ENCODE measurements at places on chromosomes 4 and X.

DNA sequence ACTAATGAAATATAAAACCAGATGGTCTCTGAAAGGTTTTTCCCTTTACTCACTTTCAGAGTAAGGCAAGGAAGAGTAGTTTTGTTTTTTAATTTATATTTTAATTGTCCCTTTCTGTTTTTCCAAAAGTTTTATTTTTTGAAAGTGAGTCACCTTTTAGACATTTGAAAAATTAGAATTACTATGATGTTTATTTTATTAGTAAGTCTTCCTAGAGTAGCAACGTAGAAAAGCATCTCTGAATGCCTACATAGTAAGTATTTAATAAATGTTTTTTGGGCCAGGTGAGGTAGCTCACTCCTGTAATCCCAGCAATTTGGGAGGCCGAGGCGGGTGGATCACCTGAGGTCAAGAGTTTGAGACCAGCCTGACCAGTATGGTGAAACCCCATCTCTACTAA is 51.1 kb downstream of the TET2 start:
- no peak for DNase-seq

DNA sequence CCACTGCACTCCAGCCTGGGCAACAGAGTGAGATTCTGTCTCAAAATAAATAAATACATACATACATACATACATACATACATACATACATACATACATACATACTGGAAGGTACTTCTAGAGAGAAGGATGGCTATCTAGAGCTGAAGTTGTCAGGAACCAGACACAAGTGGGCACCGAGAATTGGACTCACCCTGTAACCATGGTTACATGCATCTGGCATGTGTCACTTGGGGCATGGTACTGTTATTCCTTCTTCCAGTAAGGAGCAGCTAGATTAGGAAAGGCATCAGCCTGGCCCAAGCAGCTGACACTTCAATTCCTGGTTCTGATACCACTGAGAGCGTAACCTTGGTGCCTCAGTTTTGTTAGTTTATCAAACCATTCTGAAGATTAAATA is 127.1 kb downstream of the SH3KBP1 start:
- no peak for DNase-seq

DNA sequence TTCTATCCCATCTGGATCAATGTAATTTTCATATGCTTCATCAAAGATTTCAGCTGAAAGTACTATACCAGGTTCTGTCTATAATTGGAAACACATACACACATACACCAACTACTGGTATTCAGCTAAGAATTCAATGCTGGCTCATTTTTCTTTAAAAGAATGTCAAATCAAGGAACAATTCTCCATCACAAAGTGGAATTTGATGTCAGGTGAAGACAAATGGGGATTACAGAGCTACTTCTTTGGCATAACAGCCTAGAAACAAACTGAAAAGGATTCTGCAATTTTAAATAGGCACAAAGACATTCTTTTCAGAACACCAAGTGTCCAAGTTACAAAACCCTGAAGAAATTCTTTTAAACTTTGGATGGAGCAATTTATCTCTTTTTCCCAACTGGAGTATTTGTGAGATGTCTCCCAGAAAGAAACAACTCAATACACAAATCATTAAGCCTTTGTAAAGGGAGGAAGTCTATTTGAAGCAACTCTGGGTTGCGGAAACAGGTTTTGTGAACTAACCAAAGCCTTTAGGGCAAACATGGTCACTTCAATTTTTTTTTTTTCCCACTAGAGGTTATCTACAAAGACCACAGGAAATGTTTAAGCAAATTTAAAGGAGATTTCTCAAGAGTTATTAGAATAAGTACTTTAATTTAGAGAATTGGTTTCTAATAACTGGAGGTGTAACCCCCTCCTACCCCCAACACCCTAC is 1.9 kb upstream of the FAM9C start:
- DNase-seq = no peak

GRCh38 chr4:140357868-140358267 is 15.6 kb upstream of the SCOC start:
- DNase-seq = no peak

GRCh38 chr4:141543176-141543575 is 93.2 kb upstream of the IL15 start:
- DNase-seq = no peak

DNA sequence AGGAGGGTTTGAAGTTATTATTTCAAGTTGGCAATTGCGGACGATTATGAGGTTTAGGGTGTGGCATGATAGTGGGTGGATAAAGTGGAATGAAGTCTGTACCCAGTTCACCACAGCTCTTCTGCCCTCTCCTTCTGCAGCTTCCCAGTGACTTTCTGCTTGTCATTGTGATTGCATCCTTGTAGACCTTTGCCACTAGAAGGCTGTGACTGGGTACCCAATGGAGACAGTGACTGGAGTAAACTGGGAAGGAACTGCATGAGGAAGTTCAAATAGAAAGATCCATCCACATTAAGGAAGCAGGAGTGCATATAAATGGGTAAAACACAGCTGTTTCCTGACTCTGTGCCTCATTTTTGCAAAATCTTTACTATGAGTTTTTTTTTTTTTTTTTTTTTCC is 53.5 kb upstream of the SPANXN3 start:
- DNase-seq = no peak

DNA sequence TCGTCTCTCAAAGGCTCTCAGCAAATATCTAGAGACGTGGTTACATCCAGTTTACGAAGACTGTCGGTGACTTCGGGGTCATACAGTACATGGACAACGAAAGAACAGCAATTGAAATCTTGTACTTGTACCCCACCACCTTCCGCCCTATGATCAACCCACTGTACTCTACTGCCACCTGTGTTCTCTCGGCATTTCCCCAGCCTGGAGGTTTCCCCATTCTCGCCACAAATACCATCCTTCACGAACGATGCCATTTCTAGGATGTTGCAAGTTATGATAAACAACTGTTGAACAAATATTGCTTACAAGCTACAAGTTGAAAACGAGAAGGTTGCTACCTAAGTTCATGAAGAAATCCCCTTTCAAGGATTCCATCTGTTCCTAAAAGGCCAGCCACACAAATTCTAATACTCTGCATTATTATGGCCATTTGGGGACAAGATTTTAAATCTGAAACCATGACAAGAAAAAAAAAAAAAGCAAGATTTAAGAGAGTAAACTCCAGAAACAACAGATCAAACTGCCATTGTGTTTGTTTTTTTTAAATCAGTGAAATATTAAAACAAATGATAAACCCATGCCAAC is 1.6 kb downstream of the APBB2 start:
- DNase-seq = no peak

- DNase-seq = no peak
These were observed 1.0 kb downstream of the ZDHHC9 start for GRCh38 chrX:129842510-129843208.

- DNase-seq = no peak
These were observed 280.7 kb downstream of the ASMT start for GRCh38 chrX:1895583-1895982.

- no peak for DNase-seq
These were observed 68.7 kb upstream of the ENPP6 start for GRCh38 chr4:184286358-184286757.

DNA sequence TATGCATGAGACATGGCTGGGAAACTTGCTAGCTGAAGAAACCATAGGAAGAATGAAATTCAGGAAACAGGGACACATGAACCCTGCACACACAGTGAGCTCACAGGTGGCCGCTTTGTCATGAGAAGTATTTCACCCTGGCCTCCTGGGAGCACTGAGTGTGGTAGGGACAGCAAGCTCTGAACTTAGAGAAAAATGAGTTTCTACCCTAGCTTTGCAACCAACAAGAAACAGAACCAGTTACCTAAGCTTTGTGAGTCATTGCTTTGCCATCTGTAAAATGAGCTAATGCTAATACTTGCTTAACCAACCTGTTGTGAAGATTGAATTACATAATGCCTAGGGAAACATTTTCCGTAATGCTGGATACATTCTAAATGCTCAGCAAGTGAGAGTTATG is 206.6 kb upstream of the HS3ST1 start:
- DNase-seq = no peak

GRCh38 chr4:15753786-15754185 is 24.3 kb upstream of the CD38 start:
- DNase-seq = no peak

- DNase-seq = no peak
These were observed 39.6 kb upstream of the ZNF81 start for GRCh38 chrX:47797084-47797483.

DNA sequence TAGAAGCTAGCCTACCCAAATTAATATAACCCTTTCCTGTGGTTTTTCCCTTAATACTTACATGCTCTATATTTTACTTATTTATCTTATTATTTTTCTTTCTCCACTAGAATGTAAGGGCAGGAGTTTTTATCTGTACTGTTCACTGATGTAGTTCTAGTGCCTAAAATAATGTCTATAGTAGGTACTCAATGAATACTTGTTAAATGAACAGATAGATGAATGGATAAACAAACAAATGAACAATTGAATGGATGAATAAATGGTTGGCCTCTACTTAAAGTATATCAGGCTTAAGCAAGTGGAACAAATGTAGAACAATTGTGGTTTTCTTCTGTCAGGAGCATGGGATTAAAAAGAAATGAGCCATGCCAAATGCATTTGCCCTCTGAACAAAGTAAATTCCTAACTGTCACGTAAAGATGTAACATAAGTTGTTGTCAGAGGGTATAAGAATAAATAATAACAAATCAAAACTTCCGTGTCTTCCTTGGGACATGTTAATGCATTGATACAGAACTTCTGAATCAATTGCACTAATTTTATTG is 54.1 kb downstream of the SYTL5 start:
- DNase-seq = no peak

DNA sequence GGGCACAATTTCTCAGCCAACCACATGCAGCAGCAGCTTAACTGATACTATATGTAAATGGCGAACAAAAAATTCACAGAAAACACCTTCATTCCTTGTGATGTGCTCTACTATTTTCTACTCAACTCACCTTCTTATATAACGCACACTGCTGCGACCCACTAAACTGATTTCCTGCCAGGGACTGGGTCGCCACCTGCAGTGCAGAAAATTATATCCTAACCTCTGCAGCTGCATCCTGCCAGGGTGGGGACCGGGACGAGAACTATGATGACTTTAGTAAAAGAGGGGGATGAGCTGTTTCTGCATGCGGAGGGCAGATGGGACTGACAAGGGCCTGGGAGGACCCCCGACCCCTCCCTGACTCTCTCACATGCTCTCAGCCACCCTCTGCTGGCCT is 27.4 kb downstream of the ABLIM2 start:
- no peak for DNase-seq

GRCh38 chr4:140112576-140112975 is 41.4 kb downstream of the MAML3 start:
- DNase-seq = no peak

DNA sequence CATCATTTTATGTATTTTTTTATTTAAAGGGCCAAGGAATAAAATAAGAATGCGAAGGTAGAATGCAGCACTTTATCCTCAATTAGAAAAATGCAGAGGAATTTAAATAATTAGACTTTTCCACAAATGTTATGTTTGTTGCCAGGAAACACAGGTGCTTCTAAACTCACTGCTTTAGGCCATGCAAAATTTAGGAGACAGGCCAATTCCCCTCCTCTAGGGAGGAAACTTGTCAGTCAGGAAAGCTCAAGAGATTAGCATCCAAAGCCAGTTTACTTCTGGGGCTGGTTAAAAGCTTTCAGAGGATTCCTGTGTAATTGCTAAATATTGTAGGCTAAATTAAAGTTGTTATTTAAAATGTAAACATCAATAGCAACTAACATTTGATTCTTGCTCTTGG is 124.5 kb downstream of the DMD start:
- no peak for DNase-seq

- DNase-seq = peak; percentile 85
These were observed 4.0 kb downstream of the HERC6 start for GRCh38 chr4:88382621-88383020.

DNA sequence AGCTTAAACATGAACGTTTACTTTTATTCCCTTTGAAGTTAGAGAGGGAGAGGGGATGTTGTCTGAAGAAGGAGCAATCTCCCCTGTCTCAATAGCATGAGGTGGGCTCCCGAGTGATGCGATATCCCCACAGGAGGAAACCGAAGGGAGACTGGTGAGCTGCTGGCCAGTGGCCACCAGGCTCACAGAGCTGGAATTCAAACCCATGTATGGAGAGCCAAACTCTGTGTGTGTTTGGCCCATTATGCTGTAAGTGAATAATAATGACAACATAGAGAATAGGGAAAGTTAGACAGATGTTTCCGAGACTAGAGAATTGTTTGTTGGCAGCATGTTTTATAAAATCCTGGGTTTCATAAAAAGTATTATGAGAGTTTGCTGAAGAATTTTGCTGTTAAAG is 66.1 kb upstream of the CLNK start:
- DNase-seq = no peak

GRCh38 chr4:77074981-77075855 is 571 bp downstream of the CCNI start:
- peak; percentile 83 for DNase-seq

GRCh38 chrX:119417842-119418241 is 18.7 kb downstream of the SLC25A43 start:
- DNase-seq = no peak

DNA sequence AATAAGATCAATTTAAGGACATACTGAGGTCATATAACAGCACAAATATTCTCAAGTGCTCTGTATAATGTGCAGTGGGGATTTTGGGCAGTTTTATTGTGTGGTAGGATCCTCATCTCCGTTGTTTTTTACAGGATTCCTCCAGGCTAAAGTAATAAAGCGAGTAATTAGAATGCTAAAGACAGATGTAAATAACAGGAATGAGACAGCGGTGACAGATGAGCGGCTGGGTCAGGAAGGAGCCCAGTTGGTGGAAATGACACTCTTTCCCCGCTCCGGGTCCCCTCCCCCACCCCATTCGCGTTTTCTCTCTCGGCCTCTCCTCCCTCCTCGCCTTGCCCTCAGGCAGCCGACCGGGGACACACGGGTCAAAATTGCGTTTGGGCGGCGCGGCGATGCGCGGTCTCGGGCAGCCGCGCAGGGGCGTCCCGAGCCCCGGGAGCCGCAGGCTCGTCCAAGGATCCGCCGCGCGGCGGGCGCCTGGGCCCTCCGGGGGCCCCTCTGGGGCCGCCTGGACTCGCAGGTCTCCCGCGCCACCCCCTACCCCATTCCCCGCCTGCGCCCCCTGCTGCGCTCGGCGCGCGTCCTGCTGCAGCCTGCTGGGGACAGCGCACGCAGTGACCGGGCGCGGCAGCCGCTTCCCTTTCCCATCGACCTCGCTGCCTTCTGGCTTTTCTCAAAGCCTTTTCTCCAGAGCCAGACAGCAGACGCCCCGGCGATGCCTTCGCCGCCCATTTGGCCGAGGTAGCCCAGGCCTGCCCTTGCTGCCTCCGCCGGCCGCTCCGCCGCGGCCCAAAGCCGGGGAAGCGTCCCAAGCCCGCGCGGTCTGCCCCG is 16.2 kb downstream of the POU4F2 start:
- DNase-seq = no peak

- DNase-seq = no peak
These were observed 51.6 kb downstream of the ATP8A1 start for GRCh38 chr4:42605264-42605663.
